NCI-H1930 (cell line): ENCODE measurements at places on chromosomes 6 and 20.

DNA sequence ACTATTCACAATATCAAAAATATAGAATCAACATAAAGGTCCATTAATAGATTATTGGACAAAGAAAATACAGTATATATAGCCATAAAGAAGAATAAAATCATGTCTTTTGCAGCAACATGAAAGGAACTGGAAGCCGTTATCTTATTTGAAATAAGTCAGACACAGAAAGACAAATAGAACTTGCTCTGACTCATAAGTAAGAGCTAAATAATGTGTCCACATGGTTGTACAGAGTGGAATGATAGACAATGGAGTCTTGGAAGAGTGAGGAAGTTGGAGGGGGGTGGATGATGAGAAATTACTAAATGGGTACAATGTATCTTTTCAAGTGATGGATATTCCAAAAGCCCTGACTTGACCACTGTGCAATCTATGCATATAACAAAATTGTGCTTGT, 613.5 kb downstream of the PHF3 start:
- DNase-seq: no peak

- DNase-seq: no peak
Observed at GRCh38 chr20:60372275-60372674, 414.1 kb downstream of the CDH26 start.

DNA sequence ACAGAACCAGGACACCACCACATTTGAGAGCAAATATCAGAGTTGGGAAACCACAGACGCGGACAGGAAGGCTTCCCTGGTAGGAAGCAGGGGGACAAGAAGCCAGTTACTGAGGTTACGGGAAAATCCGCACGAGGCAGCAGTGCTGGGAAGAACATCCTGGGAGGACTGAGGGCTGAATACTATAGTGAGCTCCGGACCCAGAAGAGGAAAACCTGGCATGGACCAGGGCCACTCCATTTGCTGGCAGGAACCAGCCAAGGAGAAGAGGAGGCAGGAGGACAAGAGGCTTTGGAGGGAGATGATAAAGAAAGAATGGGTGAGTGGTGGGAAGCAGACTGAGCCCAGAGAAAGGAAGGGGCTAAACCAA, 6.1 kb upstream of the DSN1 start:
- DNase-seq: no peak

- no peak for DNase-seq
Observed at GRCh38 chr6:155384321-155384952, 70.2 kb upstream of the TFB1M start.

GRCh38 chr6:132749111-132749510, 8.6 kb downstream of the VNN2 start:
- no peak for DNase-seq

- no peak for DNase-seq
Observed at GRCh38 chr6:109475625-109476024, 7.4 kb downstream of the ZBTB24 start.

GRCh38 chr6:31737315-31737990, 1.1 kb upstream of the CLIC1 start:
- DNase-seq: peak; percentile 13

DNA sequence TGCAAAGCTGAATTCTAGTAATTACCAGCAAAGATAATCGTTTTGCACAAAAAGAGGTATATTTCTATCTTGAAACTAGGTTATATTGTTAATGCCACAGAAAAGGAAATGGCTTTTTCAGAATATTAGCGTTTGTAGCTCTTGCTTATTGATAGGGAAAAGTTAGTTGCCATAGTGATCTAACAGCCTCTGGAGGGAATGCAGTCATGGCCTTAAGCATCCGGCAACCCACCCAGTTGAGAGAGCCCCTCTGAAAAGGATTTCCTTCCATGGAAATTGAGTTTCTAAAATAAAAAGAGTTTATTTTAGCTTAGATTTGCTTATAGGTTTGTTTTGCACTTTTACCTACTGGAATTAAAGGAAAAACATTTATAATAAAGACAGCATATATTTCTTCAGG, 224.5 kb downstream of the BCKDHB start:
- DNase-seq: no peak

- DNase-seq: no peak
Observed at GRCh38 chr6:39169448-39170344, 54.7 kb upstream of the SAYSD1 start.

DNA sequence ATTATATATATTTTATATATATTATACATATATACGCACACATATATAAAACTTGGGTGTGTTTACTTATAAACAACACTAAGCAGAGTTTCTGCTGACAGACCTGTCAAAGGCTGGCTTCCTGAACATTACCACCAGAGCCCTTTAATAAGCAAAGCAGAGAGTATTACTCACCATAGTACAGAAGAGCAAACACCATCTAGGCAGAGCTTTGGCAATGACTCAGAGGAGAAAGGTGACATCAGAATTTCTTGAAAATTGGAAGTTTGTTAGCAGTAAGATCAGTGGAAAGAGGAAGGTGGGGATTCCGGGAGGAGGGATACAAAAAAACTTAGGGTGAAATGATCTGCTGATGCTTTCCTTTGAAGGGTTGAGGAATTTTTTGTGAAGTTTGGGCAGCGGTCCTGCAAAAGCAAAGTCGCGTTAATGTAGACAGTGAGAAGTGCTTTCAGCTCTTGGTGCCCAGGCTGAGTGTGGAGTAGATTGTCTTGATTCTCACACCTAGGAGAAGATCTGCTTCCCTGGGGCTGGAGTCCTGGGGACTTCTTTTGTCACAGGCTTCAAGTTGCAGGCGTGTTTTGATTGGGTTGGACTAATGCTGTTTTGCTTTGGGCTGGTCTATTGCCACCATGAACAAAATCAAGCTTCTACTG, 109.6 kb upstream of the BACH2 start:
- no peak for DNase-seq

DNA sequence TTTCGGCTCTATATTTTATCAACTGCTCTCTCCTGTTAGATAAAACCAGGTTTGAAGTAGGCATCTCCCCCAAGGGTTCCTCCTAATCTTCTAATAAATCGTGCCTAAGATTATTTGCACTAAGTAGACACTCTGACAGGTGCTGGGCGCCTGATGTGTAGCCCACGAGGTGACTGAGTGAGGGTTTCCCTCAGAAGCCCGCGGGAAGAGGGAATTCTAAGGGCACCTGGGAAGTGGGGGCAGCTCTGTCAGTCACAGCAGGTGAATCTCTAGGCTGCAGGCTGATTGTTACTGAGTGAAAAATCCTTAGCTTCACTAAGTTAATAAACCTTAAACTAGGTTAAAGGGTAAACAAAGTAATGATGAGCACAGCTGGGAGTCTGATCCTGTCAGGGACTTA, 68.2 kb downstream of the PXDC1 start:
- no peak for DNase-seq

GRCh38 chr6:118589186-118589585, 41.1 kb downstream of the PLN start:
- DNase-seq: no peak

- no peak for DNase-seq
Observed at GRCh38 chr6:11921017-11921438, 91.1 kb upstream of the HIVEP1 start.

- DNase-seq: no peak
Observed at GRCh38 chr6:36126553-36127458, 3.5 kb upstream of the MAPK13 start.

DNA sequence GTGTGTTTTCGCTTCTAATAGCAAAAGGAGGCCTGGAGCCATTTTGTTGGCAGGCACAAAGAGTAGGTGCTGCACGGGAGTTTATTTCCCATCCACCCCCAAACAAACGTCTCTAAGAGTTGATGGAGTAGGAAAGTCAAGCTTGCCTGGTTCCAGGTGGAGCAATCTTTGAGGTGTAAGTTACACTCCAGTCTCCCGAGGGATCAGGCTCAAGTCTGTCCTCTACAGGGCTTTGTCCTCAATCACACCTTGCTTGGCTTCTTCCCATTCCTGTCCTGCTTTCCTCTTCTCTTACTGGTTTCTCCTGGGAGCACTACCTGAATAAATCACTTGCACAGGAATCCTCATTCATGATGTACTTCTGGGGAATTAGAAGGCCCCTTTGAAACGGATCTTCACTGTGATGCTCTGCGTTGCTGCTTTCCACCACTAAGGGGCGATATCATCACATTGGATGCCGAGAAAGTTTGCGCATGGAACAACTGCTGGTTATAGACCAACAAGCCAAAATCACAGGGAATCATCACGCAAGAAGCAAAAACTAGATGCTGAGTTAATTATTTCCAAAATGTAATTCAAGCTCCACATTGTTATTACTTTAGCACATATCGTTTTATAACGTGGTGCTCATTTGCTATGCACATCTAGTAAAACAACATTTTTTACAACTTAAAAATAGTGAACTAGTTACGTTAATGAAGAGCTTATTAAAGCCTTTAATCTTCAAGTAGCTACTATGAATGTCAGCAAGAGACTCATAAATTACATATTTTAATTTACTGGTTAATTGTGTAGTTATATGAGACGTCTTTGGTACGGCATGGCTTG, 156.8 kb downstream of the DNAH8 start:
- DNase-seq: peak; percentile 44

- no peak for DNase-seq
Observed at GRCh38 chr6:160419488-160419887, 71.3 kb downstream of the SLC22A3 start.

DNA sequence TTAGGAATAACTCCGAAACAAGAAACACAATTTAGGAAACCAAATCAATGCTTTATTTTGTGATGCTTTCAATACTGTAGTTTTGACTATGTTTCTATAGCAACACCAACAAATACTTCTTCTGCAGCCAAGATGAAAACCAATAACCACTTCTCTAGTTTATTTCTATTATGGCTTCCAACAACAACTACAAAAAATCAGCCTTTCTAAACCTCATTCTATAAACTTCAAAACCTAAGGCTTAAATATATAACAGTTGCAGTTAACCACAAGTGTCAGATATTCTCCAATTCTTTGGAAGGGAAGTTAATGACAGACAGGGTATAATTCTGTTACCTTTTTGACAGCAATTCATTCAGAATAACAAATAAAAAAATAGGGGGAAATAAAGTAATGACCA, 80.9 kb downstream of the EPB41L2 start:
- no peak for DNase-seq

- peak; percentile 51 for DNase-seq
Observed at GRCh38 chr6:18595774-18596530, 208.8 kb downstream of the RNF144B start.

DNA sequence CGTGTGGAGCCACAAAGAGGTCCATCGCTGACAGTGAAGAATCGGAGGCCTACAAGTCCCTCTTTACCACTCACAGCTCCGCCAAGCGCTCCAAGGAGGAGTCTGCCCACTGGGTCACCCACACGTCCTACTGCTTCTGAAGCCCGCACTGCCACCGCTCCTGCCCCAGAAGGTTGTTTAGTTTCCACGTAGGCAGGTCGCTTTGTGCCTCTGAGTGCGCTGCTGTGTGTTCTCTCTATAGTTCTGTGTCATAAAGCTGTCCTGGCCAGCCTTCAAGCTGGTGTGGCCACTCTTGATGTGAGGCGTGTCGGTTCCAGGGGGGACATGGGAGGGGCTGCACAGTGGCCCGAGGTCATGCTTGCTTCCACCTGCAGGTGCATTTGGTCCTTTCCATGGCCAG, 6.4 kb upstream of the FAM209A start:
- no peak for DNase-seq

- DNase-seq: peak; percentile 73
Observed at GRCh38 chr20:33299111-33299603, 16.1 kb downstream of the BPIFB1 start.

DNA sequence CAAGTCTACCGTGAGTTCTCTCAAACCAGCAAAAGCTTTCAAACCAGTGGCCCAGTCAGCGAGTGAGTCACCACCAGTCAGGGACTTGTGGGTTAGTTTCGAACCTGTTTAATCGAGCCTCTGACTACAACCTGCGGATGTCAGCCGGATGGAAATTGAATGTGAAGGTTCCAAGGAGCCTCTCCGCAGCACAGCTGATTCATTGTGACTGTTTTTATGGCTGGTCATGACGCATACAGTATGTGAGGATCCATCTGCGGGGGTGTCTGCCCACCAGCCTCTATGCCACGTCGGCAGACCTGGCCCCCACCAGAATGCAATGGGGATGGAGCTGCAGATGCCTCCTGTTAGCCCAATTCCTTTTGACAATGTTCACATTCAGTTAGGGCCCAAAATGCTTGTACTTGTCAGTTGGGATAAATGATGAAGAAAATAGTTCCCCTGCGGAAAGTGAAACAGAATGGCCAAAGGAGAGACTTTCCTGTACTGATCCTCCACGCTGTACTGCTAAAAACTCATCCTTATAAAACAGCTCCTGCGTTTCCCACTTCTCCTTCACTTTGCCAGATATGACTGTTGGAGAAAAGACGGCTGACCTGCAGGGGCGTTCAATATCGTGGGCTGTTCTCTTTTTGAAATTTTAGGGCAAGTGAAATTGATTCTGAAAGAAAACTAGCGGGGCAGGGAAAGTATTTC, 206.6 kb downstream of the TFAP2B start:
- no peak for DNase-seq

DNA sequence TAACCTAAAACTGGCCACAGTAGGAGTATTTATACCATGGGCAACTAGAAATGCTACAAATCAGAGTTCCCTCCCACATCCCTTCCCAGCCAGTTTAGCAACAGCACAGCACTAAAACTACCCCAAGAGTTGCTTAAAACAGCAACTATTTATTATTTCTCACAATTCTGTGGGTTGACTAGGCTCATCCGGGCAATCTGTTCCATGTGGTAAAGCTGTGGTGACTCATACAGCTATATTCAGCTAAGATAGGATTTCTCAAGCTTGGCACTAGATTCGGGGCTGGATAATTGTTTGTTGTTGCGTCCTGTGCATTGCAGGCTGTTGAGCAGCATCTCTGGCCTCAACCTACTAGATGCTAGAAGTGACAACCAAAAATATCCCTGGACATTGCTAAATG, 8.6 kb upstream of the HECA start:
- DNase-seq: no peak

DNA sequence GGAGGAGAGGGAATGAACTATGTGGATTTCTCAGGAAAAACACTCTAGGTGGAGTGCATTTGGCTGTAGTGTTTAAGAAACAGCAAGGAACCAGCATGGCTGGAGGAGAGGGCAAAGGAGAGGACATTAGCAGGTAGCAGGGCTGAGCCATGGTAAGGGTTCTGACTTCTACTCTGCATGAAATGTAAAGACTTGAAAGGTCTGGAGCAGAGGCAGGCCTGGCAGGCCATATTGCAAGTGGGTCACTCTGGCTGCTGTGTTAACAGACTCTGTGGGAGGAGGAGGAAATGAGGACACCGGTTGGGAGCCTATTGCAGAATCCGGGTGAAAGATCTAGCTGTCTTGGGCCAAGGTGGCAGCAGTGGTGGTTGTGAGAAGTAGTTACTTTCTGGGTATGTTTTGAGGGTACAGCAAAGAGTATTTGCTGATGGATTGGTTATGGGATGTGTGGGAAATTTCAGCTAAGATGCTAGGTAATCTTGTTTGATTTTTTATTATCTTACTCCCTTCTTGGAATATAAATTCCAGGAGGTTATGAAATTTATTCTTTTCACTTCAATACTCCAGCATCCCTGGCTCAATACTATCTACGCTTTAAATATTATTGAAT, 115.9 kb upstream of the BCLAF1 start:
- no peak for DNase-seq

- no peak for DNase-seq
Observed at GRCh38 chr6:147384029-147384428, 124.5 kb upstream of the SAMD5 start.
